Progenitor cell of endocrine pancreas (in vitro differentiated cells): ENCODE measurements at places on chromosomes 16 and 17. TPM values are rescaled to one million over a fixed set of nuclear protein-coding genes. Genes with fewer than 3 reads are reported as not detected.
A peak's percentile ranks its signal among the peaks of the same experiment; 100 is the strongest.

Gene SMIM36
- not detected in 2 replicates for total RNA-seq

Gene DPEP1
- 29.6 and 36.3 TPM in 2 replicates for total RNA-seq

Gene RNF112
- 1.1 and 1.3 TPM in 2 replicates for total RNA-seq

Gene PITPNM3
- total RNA-seq: 2.8 and 3.3 TPM in 2 replicates

Gene HSD17B2
- total RNA-seq: 1.2 and 1.4 TPM in 2 replicates

Gene PRSS36
- 0.65 and 0.69 TPM in 2 replicates for total RNA-seq

Gene PRSS33
- 0.27 and 0.31 TPM in 2 replicates for total RNA-seq

Gene CDH1
- 545 and 586 TPM in 2 replicates for total RNA-seq

Gene CENPX
- total RNA-seq: 64.1 and 66.2 TPM in 2 replicates

- no peaks in the 10 kb centered on the region for H3K4me1 ChIP-seq
- H3K27me3 ChIP-seq: no peaks in the 10 kb centered on the region
- DNase-seq: no peak
- H3K4me3 ChIP-seq: no peak overlapping the region
- no peak overlapping the region for H3K27ac ChIP-seq
- peaks cover 7% of the 10 kb centered on the region for H3K36me3 ChIP-seq
These were observed 20.5 kb downstream of the IL4R start for GRCh38 chr16:27334192-27334764.

GRCh38 chr16:3009568-3010390 is 2.9 kb upstream of the CLDN9 start:
- H3K4me3 ChIP-seq: peak overlapping the region; percentile 53
- H3K27ac ChIP-seq: peak overlapping the region; percentile 97
- peaks cover 63% of the 10 kb centered on the region for H3K4me1 ChIP-seq
- H3K36me3 ChIP-seq: peaks cover 4% of the 10 kb centered on the region

GRCh38 chr17:74009056-74009625 is 194.3 kb upstream of the RPL38 start:
- H3K36me3 ChIP-seq: no peaks in the 10 kb centered on the region
- H3K27me3 ChIP-seq: peaks cover 52% of the 10 kb centered on the region
- peaks cover 7% of the 10 kb centered on the region for H3K4me1 ChIP-seq

DNA sequence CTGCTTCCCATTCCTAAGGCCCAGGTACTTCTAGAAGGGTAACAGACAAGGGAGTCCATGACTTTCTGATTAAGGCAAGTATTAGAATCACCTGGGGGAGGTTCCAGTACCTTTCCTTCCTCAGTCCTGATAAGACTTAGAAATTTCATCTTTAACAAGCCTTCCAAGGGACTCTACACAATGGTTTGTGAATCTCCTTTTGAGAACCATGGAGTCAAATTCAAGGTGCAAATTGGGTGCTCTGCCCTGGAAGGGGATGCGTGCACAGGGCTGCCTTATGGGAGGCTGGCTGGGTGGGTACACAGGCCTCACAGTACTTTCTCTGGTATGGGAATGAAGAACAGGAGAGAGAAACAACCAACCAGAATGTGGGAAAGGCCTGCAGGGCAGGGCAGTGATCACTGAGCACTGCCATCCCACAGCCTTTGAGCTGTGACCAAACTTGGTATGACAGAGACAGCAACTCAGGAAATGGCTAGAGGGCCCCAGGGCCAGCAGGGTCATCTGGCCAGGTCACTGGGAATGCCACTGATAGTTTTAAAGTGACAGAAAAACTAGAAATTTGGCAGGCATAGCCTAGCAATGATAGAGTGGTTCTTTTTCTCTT is 3.6 kb upstream of the TMIGD1 start:
- no peak overlapping the region for H3K4me3 ChIP-seq
- DNase-seq: no peak
- peaks cover 43% of the 10 kb centered on the region for H3K4me1 ChIP-seq
- no peak overlapping the region for H3K27ac ChIP-seq
- no peaks in the 10 kb centered on the region for H3K27me3 ChIP-seq
- no peaks in the 10 kb centered on the region for H3K36me3 ChIP-seq

GRCh38 chr16:57617604-57618111 is 10.8 kb upstream of the ADGRG1 start:
- no peak overlapping the region for H3K4me3 ChIP-seq
- no peak overlapping the region for H3K27ac ChIP-seq
- no peak for DNase-seq
- peaks cover 20% of the 10 kb centered on the region for H3K4me1 ChIP-seq
